ENCODE measurements at places on chromosomes 5 and 9.

DNA sequence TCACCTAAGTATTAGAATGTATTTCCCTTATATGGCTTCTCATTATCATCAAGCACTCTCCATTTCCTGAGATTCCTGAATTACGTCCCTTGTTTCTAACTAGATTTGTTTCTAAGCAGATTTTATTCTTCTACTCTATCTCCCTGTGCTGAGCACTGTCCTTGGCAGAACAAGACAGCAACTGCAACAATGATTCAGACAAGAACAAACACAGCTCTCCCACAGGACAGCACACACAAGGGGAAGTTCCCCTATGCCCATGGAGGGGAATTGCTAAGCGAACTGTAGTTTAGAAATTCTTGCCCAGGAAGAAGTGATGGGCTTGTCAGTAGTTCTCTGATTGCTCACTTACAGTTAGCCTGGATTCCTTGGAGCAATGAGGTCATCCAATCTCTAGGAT, 759.9 kb downstream of the DTWD2 start:
- no peak for DNase-seq

- DNase-seq: no peak
Observed at GRCh38 chr5:166004006-166004405, 2287.4 kb upstream of the WWC1 start.

DNA sequence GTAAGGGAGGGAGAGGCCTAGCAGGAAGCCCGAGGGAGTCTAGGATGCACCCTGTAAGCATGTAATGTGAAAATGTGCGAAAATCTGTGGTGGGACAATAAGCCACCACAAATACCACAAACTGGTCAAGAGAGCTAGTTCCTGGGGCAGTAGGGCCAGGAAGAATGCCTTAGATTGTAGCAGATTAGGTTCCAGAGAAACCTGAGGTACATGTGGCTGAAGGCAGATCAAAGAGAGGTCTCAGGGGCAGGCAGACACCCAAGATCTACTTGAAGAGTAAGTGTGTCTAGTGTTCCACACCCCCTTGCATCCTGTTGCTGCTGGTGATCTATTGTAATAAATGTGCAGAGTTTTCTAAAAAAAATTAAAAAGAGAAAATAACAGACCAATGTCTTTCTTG, 1677.3 kb upstream of the CDH6 start:
- no peak for DNase-seq

GRCh38 chr5:131672776-131673175, 37.7 kb upstream of the RAPGEF6 start:
- DNase-seq: no peak

GRCh38 chr5:4901924-4902323, 238.2 kb upstream of the ADAMTS16 start:
- DNase-seq: no peak

GRCh38 chr5:14665101-14665822, 744 bp downstream of the OTULIN start:
- DNase-seq: peak; percentile 62

GRCh38 chr9:131539223-131539923, 6.0 kb upstream of the PRRT1B start:
- no peak for DNase-seq

- DNase-seq: no peak
Observed at GRCh38 chr5:43316421-43316820, 3.2 kb upstream of the HMGCS1 start.

- DNase-seq: no peak
Observed at GRCh38 chr5:91109634-91110033, 273.5 kb downstream of the ARRDC3 start.

- peak; percentile 9 for DNase-seq
Observed at GRCh38 chr9:21154018-21154608, 12.3 kb downstream of the IFNA21 start.

DNA sequence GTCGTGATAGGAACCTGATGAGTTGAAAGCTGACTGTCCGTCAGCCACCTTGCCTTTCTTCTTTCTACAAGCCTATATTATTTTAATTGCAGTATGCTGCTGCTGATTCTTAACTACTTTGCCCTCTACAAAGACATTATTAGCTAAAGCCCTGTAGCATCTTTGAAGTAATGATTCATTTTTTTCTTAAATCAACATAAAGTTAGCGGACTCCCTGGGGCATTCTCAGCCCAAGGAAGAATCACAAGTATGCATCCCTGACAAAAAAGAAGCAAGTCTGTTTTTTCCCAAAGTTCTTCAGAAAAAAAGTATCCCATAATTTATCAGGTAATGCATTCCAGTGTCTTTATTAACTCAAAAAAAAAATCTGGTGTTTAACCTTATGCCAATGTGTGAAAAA, 69.5 kb upstream of the TAS2R1 start:
- no peak for DNase-seq

GRCh38 chr5:94217216-94217615, 401.2 kb downstream of the KIAA0825 start:
- DNase-seq: no peak

- no peak for DNase-seq
Observed at GRCh38 chr5:171483551-171484135, 64.2 kb downstream of the FGF18 start.

GRCh38 chr9:89848060-89849040, 243.5 kb downstream of the GADD45G start:
- DNase-seq: no peak

GRCh38 chr5:149046196-149046829, 16.5 kb downstream of the SH3TC2 start:
- no peak for DNase-seq

GRCh38 chr9:12785260-12785770, 10.5 kb downstream of the LURAP1L start:
- DNase-seq: no peak

GRCh38 chr5:143177263-143177983, 226.1 kb downstream of the NR3C1 start:
- peak; percentile 67 for DNase-seq
